ENCODE measurements at places on chromosomes 3 and 15.

DNA sequence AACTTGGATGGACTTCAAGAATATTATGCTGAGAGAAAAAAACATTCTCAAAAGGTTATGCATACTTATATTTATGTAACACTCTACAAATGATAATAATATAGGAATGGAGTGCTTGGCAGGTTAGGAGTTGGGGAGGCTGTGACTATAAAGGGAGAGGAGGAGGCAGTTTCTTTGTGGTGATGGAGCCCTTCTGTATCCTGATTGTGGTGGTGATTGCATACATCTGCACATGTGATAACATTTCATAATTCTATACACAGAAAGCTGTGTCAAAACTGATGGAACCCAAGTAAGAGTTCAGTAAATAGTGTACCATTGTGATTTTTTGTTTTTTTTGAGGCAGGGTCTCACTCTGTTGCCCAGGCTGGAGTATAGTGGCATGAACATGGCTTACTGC is 31.7 kb upstream of the FAM3D start:
- no peak for DNase-seq

DNA sequence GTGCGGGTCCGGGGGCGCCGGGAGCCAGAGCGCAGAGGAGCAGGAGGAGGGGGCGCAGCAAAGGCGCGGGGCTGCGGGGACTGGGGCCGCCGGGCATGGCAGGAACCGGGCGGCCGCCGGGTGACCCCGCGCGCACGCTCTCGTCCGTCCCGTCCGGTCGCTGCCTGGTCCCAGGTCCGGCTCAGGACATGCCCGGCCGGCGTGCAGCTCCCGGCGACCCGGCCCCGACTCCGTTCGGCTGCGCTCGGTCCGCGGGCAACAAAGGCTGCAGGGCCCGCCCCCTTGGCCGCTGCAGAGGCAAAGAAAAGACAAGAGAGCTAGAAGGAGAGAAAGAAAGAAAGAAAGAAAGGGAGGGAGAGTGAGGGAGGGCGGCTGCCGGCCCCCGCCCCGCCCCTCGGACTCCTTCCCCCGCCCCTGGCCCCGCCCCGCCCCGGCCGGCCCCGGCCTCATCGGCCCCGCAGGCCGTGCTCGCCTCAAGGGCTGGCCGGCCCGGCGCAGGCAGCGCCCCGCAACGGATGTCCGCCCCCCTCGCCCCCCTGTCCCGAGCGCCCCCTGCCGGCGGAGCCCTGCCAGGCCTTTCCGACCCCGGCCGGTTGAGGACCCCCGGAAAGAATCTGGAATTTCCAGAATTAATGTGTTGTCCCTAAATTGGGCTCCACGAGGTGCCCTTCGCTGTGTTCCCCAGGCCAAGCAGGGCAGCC is at the start of gene ADAMTS7:
ADAMTS7 (minus strand) TSS at position 341 of the 701 bp plus-strand sequence; CDS start at position 97, 244 bp downstream.
- peak; percentile 21 for DNase-seq

GRCh38 chr15:59553879-59554735 is 57.5 kb upstream of the GCNT3 start:
- DNase-seq = no peak

GRCh38 chr15:27077790-27078189 is 106.8 kb downstream of the GABRG3 start:
- no peak for DNase-seq

- no peak for DNase-seq
Observed at GRCh38 chr15:99090011-99090699, 14.7 kb upstream of the SYNM start.

DNA sequence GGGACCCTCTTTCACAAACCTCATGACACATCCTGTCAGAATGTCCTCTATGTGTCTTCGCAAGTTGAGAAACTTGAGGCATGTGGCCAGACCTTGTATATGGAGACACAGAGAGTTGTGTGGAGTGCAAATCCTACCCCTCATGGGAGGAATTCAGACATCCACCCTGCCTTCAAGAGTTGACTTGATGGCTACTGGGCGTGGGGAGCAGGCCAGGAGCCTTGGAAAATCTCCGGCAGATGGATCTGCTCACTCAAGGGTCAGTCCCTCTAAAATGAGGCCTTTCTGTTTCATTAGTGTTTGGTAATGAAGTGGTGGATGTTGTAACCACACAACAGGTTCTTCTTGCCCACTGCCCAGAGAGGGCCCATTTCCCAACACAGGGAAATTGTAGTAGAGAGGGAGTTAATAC is 79.0 kb downstream of the ASB7 start:
- DNase-seq = no peak

GRCh38 chr15:81011593-81011992 is 10.9 kb downstream of the TLNRD1 start:
- no peak for DNase-seq

All from CD4-positive, alpha-beta T cell treated with Interleukin-4 for 4 hours (primary cell).